Astrocyte (in vitro differentiated cells and primary cell): ENCODE measurements at places on chromosomes 1 and 21.

DNA sequence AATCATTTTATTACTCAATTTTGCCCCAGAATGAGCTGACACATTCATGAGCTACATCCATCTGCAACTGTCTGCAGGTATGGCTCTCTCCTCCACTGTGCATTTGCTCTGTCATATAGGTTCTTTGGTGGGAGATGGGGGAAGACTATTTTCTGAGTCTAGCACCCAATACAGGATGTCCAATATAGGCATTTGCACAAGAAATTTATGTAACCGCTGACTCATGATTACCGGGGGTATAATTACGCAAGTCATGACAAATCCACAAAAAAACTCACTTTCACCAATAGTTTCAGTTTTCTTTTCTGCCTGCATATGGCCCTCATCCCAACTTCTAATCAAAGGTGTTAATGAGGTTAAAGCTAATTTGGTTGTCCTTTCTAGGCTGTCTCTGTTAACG, 17.5 kb upstream of the VSIG8 start:
- DNase-seq: peak; percentile 69

- DNase-seq: no peak
These were observed 190.7 kb upstream of the KIAA0040 start for GRCh38 chr1:175383239-175383638.

DNA sequence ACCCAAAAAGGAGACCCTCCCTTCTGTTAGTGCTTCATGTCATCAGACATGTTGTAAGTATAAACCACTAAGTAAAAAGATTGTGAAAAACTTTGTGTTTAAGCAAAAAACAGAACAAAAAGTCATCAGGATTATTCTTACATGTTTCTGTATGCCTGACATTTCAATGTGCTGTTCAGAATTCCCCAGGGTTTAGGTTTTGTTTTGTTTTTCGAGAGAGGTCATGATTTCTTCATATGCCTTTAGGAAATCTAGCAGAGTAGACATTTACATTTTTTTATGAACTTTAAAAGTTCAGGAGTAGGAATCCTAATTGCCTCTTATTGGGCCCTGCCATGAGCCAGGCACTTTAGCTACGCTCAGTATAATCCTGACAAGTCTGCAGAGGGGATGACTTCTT, 85.3 kb downstream of the VPS13D start:
- DNase-seq: no peak

DNA sequence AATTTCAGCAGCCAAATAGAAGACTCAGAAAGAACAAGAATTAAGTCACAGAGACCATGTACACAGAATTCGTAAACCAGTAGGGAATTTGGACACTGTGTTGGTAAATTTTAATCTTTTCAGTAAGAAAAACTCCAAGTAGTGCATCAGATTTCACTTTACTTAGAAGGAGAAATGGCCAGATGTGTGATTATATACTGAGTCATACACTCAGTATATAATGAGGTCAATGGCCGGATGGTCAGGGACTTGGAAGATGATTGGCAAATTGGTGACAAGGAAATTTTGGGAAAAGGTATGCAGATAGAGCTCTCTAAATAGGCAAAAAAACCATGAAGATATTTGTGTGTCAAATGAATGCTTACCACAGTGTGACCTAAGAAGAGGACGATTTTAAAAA, 399.8 kb upstream of the LRRC7 start:
- peak; percentile 30 for DNase-seq

- DNase-seq: no peak
These were observed 30.1 kb downstream of the CLIC4 start for GRCh38 chr1:24775348-24775747.

- DNase-seq: peak; percentile 17
These were observed 57.9 kb downstream of the FMN2 start for GRCh38 chr1:240149484-240150094.
